ENCODE measurements at places on chromosomes 12 and 14.

GRCh38 chr12:27548301-27549199 lies 24.5 kb downstream of the PPFIBP1 start:
- no peak for DNase-seq

DNA sequence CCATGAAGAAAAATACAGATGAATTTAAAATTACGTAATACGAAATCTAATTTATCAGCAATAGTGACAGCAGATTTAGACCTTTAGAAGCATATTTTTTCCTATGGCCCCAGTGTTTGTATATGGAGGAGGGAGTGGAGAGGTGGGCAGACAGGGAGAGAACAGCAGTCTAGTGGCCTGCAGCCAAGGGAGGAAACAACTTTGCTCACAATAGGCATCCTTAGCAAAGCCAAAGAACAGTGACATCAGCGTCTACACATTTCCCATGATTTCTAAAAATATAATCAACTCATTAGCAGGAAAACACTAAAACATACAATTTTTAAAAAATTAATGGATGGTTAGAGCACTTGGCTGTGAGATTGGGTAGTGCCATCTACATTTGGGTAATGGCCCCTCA lies 622.6 kb upstream of the ATP2B1 start:
- no peak for DNase-seq

GRCh38 chr12:106769546-106769945 lies 4.9 kb upstream of the RIC8B start:
- no peak for DNase-seq

DNA sequence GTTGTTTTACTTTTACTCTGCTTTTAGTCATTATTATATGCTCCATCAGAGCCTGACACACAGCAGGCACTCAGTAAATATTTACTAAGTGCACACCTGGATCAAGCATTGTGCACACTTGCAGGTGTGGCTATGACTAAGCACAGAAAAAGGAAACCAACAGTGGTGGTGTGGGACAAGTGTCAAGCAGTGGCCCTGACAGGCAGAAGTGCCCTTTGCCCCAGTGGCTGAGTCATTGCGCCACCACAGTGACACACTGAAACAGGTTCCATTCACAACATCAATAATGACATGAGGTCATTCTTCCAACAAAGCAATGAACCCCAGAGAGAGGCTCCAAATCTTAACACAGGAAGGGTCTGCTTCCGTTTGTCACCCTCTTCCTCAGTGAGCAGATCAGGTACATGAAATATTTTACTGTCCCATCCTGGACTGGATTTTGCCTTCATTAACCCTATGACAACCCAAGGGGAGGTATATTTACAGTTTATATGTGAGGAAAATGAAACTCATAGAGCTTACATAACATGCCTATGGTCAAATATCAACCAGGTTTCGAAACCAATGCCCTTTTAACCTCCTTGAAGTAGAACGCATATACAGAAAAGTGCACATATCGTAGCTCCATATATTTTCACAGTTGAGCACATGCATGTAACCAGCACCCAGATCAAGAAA lies 82.6 kb upstream of the GTF2A1 start:
- DNase-seq = peak; percentile 39

GRCh38 chr12:114735680-114736374 lies 51.9 kb upstream of the TBX3 start:
- DNase-seq = no peak

DNA sequence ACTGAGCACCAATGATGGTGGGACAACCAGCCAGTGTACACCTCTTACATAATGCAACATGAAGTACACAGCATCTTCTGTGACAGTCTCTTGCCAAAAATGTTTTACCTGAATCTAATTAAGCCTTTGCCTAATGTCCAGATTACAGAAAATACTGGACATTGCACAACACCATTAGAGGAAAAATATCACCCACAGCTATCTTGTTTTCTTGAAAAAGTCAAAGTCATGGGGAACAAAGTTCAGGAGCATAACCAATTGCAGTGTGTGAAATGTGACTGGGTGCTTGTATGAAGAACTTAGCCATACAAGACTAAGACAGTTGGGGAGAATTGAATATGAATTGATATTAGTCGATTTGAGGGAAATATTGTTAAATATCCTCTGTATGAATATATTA lies 12.1 kb upstream of the ANO6 start:
- DNase-seq = no peak

DNA sequence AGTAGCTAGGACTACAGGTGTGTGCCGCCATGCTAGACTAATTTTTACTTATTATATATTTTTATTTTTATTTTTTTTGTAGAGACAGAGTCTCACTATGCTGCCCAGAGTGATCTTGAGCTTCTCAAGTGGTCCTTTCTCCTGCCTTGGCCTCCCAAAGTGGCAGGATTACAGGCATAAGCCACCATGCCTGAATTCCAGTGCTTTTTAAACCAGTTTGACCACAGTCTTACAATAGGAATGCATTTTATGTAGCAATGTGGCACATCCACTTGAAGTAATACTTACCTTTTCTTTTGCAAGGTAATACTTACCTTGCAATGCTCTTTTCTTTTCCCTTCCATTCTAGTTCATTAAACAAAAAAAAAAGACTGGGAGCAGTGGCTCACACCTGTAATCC lies 38.0 kb upstream of the CPM start:
- no peak for DNase-seq

DNA sequence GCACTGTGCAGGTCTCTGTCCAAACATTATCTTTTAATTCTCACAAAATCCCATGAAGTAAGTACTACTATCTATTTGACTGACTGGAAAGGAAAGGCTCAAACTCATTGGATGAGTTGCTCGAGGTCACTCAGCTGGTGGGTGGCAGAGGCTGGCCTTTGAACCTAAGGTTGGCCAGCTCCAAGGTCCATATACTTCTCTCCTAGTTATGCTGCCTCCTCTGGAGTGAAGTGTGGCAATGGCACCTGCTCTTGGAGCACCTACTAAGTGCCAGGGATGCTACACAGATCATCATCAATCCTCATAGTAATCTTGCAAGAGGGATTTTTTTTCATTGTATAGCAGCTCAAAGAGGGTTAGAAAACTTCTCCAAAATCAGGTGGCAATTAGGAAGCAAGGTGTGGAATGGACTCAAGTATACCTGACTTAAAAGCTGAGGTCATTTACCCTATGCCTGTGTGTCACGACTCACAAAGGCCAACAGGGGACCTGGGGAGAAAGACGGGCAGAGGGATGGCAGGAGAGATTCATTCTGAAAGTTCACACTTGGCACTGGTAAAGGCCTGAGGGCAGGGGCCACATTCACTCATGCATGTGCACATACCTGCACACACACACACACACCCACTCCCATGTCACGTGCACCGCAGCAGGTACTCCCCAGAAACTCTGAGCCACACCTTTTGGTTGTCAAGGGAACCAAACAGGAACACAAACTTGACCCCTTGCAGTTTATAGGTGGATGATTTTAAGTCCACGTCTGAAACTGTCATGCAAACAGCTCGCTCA lies 146.4 kb downstream of the FOXN3 start:
- DNase-seq = no peak

DNA sequence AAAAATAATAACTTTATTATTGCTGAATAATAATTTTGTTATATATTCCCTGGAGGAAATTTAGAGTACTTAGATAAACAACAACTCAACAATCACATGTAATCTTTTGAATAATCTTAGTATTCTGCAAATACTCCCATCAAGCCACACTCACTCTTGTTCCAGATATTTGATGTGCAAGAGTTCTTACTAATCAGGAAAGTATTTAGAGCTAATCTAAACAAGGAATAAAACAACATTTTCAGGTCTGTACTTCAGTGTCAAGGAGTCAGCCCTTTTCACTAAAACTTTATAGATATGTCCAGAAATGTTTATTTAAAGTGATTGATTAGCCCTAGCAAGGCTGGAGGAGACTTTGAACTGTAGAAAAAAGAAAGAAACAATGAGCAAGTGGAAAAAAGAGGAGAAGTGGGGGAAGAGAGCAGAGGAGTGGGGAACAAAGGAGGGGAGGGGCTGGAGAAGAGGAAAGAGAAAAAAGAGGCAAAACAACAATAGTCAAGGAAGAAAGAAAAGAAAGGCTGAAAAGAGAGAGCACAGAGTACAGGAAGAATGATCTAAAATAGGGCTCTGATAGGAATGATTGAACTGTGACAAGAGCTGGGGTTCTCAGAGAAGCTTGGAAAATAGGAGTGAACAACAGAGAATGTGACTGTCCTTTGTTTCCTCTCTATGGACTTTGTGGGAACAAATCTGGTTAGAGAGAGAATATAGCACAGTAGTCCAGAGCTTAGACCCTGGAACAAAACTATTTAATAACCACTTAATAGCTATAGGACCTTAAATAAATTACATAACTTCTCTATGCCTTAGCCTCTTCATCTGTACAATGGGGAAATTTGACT lies 238.7 kb downstream of the AKAP6 start:
- DNase-seq = no peak

- no peak for DNase-seq
Measured at GRCh38 chr12:70154087-70154638, 89.1 kb upstream of the CNOT2 start.

DNA sequence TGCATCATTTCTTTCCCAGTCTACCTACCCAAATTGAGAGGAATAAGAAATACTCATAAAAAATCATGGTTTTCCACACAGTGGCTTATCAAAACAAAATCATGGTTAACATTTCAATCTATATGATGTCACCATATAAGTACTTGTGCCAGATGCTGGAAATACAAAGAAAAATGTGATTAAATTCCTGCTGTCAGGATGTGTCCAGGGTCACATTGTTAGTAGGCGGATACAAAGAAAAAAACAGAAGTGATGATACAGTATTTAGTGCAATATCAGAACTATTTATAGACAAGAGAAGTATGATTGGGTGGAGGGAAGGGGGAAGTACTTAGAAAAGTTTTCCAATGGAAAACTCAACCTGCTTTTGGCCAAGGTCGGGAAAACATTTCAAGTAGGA lies 47.0 kb upstream of the OR6J1 start:
- DNase-seq = no peak

DNA sequence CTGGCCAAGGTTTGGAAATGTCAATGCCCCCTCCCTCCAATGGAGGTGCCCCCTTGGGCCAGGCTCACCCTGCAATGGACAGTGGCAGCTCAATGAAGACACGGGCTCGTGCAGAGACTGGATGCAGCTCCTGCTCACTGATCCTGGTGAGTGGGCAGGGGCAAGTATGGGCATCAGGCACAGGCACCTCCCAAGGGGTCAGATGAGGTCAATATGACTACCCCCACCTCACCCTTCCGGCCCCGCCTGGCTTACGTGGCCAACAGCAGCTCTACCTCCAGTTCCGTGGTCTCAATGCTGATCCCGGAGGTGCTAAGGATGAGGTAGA lies 13.6 kb downstream of the ITGA7 start:
- DNase-seq = no peak

DNA sequence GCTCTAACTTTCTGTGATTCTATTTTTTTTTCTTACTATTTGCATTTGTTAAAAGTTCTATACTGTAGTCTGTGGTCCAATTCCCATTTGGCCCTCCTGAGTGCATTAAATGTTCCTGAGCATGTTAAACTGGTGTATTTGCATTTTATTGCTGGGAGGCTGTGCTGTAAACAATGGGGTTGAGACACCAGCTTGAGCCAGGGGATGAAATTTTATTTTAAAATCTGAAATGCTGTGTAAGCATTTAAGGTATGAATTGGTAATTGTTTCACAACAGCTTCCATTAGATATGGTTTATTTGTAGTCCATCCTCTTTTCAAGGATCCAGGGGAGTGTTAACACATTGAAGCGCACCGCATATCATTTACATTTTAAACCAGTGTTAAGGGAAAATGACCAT lies 89.9 kb upstream of the RFX4 start:
- DNase-seq = no peak

DNA sequence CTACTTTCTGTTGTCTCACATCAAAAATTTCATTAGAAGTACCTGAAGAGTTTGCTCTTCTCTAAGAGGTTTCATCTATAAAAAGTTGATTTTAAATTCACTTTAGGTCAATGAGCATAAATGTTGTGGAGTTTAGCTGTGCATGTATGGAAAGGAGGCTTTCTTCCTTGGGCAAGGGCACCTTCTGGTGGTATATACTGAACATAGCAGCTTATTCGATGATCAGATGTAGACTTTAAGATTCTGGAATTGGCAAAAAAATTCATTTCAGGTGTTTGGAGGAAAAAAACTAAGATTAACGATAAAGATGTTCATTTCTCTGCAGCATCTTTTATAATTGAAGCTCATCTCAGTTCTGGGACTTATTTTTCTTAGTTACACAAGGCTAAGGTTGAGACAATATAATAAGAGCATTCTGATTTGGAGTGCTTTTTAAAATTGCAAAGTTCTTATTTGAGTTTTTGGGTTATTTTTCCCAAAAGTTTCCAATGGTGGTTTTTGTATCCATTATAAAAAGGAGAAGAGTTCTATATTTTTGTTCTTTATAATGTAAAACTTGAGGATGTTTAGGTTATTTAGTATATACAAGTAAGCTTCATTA lies 46.8 kb downstream of the TMEM117 start:
- peak; percentile 1 for DNase-seq

DNA sequence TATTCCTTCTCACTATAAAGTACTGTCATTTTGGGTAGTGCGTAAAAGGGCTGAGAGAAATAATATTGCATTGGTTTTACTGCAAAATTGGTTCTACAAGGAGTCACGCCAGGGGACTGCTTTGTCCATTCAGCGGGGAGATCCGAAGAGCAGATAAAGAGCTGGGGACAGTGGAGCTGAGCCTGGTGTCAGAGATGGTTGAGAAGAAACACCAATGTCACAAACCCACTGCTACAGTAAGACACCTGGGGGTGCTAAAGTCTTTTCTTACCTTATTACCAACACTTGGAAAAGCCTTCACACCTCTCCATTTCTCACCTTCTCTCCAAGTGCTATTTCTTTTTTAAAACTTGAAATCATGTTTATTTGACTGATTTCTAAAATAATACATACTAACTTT lies 14.1 kb downstream of the IL31 start:
- DNase-seq = no peak

DNA sequence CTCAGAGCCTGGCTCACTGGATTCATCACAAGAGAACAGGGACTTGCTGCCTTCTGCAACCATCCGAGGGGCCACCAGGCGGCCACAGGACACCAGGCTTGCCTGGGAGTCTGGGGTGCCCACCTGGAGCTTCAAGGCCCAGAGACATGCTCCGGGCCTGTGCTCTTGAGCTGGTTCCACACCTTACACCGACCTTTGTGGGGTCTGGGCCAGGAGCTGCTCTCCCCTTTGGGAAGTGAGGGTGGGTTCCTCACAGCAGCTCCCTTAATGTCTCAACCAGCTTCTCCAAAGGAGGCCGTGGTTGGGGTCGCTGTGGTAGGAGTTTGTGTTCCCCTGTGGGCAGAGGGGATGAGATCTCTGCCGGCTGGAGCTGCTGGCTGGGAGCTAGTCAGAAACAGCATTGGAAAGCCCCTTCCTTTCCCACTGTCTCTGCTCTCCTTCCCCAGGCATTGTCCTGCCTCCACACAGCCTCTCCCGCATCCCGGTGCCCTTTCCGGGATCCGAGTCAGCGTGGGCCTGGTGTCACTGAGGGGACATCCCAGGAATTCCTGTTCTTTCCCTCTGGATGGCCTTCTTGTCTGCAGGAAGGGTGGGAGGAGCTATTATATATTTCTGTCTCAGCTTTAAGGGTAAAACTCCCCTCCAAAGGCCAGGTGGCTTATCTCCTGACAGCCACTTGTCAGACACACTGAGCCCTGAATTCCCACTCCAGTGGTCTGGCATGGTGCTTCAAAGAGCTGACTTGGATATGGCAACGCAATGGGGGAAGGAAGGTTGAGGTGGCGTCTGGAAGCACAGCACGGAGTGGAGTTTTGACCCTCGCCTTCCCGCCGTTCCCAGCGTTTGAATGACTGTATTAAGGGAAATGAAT lies 5.1 kb upstream of the PAPLN start:
- no peak for DNase-seq

GRCh38 chr12:89943463-89943862 lies 234.8 kb upstream of the ATP2B1 start:
- no peak for DNase-seq
